ENCODE measurements at places on chromosomes 3 and 15. TPM values are rescaled to one million over a fixed set of nuclear protein-coding genes. Genes with fewer than 3 reads are reported as not detected.

The SSUH2 gene
- total RNA-seq = 7.6 TPM

The ERC2 gene
- 0.84 TPM for total RNA-seq

The ABHD5 gene
- total RNA-seq = 12.4 TPM

The ADAMTS7 gene
- total RNA-seq = 2.0 TPM

The GRK7 gene
- not detected for total RNA-seq

The USP4 gene
- 36.4 TPM for total RNA-seq

The SLC12A8 gene
- 23.3 TPM for total RNA-seq

The FETUB gene
- 0.30 TPM for total RNA-seq

The ARHGEF26 gene
- 20.8 TPM for total RNA-seq

The CTXN2 gene
- not detected for total RNA-seq

The FEZF2 gene
- total RNA-seq = not detected

The CACNA2D3 gene
- not detected for total RNA-seq

The PARP15 gene
- not detected for total RNA-seq

The SLC2A2 gene
- 4.0 TPM for total RNA-seq

The GOLGA6D gene
- not detected for total RNA-seq

The CPLX3 gene
- not detected for total RNA-seq

The NSMCE3 gene
- 7.0 TPM for total RNA-seq

The WDR76 gene
- 25.3 TPM for total RNA-seq

The DHFR2 gene
- total RNA-seq = 3.7 TPM

The ZNF620 gene
- total RNA-seq = 12.1 TPM

The CPN2 gene
- not detected for total RNA-seq

The RPS17 gene
- 2,047 TPM for total RNA-seq

The KNSTRN gene
- total RNA-seq = 74.7 TPM

The CHRNA3 gene
- total RNA-seq = not detected

The FAM107A gene
- not detected for total RNA-seq

The RHOV gene
- 3.2 TPM for total RNA-seq

The C3orf20 gene
- total RNA-seq = 0.19 TPM

The FAM81A gene
- 2.4 TPM for total RNA-seq

The CCDC39 gene
- not detected for total RNA-seq

The SKOR1 gene
- total RNA-seq = not detected

The TMC3 gene
- total RNA-seq = not detected
